ENCODE measurements at places on chromosomes 1 and 21.

DNA sequence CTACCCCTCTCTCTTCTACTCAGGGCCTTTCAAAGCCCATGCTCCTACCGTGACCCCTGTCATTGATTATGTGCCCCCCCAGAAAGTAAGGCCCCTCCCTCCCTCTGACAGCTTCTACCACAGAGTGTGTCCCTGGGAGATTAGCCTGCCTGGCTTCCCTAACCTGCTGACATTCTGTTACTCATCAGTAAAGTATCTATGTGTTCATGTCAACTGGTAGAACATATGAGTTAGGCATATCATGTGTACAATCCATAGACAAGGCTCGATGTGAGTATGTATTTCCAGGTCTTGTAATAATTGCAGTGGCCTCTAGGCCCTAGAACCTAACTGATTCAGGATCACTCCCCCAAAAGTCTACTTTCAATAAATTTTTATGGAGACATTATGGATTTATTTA is 120.0 kb downstream of the GIPC2 start:
- ATAC-seq: no peak

DNA sequence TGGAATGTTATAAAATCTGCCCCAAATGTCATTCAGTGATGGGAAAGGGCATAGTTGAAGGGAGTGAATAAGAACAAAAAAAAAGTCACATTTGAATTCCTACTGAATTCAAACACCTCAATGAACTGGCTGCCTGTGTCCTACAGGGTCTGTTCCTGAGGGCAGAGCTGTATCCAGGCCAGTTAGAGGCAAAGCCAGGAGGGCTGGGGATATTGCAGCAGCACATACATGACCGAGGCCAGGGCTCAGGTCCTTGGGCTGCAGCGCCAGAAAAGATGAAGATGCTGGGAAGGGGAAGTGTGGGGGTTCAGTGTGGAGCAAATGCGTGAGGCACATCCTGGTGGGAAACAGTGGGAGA is 449.2 kb downstream of the SIPA1L2 start:
- no peak for ATAC-seq

GRCh38 chr1:174690266-174690665 is 242.5 kb downstream of the GPR52 start:
- no peak for ATAC-seq

DNA sequence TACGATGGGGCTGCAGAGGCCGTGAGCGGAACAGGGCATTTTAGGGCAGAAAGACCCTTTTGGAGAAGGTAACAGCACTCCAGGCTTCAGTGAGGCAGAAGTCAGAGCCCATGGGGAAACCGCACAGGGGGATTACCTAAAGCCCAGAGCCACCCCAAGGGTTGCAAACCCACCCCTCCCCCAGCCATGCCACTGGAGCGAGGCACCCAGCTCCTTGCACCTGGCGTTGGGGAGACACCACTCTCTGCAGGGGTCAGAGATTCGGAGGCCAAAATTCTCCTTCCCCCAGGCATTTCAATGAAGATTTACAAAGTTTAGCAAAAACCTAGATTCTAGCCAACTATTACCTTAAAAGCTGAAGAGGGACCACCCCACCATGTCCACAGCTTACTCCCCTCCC is 38.4 kb upstream of the CCDC27 start:
- no peak for ATAC-seq

GRCh38 chr1:35243691-35244090 is 24.8 kb upstream of the ZMYM4 start:
- no peak for ATAC-seq

- ATAC-seq: no peak
Observed at GRCh38 chr1:197465528-197466327, 197.7 kb downstream of the CRB1 start.
